NCI-H146 (cell line): ENCODE measurements at places on chromosomes 3 and 15.

DNA sequence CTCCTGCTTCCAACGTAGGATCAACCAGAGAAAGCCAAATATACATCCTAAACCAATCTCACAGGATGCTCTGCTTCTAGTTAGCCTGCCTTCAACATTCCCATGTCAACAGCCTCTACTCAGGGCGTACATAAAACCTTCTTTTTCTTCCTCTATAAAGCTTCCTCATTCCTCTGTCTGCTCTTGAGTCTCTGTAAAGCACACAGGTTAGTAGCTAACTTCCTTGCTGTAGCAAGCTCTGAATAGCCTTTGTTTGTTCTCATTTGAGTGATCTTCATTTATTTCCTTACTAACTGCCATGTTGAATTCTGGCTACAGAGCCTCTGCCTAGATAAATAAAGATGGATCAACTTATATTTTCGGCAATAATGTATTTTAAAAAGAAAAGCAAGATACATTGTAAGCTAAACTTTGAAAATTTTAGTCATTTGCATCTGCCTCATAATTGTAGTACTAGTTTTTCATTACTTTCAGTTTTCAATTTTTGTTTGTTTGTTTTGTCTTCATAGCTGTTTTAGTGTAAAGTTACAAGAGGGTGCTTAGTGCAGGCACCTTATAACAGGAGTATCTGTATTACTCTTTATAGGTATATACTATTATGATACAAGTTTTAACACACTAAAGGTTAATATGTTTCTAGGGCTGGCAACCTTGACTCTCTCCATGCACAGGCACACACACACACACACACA lies 498.2 kb downstream of the PYDC2 start:
- no peak for DNase-seq

- no peak for DNase-seq
These were observed 702.2 kb downstream of the NLGN1 start for GRCh38 chr3:174099724-174100123.

GRCh38 chr15:94047566-94047965 lies 183.8 kb upstream of the MCTP2 start:
- no peak for DNase-seq

DNA sequence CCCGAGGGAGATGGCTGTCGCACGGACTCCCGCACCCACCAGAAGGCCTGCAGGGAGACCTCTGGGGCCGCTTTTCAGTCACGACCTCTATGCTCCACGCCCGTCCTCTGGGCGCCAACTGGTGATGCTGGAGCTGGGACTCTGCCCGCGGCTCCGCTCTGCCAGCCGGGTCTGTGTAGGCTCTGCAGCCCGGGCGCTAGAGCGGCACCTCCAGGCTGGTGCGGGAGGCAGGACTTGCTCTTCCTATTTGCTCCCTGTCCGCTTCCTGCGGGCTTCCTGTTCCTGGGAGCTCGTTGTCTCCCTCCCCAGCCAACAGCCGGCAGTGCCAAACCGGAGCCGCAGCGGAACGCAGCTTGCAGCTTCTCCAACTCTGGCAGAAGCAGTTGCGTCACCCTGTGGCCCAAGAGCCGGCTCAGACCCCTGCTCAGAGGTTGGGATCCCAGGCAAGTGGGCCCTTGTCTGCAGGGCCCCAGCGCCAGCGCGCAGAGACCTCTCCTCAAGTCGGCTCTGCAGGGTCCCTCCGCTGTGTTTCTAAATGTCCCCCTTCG lies 285.9 kb downstream of the XXYLT1 start:
- no peak for DNase-seq

- no peak for DNase-seq
These were observed 58.4 kb downstream of the RPL39L start for GRCh38 chr3:187080799-187081450.

DNA sequence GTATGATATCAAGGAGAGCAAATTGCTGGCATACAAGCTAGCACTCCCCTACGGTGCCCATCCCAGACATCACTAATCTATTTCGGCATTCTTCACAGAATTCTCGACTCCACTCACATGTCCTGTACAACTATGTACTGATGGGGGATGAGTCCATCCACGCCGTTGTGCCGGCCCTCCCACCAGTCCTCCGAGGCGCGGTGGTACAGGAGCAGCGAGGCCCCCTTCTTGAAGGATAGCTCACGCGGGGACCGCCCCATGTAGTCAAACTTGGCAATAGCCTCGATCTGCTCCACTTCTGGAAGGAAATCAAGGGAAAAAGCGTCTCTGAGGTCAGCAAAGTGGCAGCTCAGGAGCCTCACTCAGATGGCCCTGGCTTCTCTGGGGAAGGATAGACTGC lies 31.0 kb upstream of the RAD18 start:
- DNase-seq: no peak

DNA sequence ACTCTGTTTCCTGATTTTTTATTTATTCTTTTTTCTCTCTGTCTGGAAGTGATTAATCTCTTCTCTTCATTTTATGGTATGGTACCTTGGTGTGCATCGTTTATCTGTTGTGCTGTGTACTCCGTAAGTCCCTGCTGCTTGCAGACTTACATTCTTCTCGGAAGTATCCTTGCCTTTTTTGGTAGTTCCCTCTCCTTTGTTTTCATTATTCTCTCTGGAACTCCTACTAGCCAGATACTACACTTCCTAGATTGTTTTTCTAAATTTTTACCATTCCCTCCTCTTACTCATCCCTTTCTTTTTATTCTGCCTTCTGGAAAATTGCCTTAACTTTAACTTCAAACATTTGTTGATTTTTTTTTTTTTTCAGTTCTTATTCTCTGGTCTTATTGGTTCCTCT lies 27.2 kb downstream of the PIK3CA start:
- no peak for DNase-seq

DNA sequence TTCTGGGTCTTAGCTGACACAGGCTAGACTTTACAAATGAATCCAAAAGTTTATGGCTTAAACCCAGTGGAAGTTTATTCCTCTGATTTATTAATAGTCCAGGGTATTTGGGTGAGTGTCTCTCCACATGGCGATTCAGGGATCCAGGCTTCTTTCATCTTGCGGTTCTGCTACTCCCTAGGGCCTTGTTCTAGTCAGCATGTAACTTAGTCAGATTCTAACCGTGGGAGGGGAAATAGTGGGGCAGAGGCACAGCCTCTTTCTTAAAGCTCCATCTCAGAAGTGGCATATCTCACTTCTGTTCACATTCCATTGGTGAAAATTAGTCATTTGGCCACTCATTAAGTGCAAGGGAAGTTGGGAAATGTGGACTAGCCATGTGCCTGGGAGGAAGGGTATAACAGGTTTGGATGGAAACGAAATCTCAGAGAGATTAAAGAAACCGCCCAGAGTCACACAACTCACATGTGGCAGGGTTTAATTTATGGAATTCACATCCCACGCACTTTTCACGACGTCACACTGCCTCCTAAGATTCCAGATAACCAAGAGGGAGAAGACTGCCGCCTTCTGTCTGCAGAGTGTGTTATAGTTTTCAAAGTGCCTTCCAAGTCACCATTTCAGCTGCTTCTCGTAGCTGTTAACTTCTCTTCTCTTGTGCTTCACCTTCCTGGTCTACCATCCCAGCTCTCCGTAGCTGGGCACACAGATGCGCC lies 11.4 kb upstream of the RASGRF1 start:
- DNase-seq: no peak

DNA sequence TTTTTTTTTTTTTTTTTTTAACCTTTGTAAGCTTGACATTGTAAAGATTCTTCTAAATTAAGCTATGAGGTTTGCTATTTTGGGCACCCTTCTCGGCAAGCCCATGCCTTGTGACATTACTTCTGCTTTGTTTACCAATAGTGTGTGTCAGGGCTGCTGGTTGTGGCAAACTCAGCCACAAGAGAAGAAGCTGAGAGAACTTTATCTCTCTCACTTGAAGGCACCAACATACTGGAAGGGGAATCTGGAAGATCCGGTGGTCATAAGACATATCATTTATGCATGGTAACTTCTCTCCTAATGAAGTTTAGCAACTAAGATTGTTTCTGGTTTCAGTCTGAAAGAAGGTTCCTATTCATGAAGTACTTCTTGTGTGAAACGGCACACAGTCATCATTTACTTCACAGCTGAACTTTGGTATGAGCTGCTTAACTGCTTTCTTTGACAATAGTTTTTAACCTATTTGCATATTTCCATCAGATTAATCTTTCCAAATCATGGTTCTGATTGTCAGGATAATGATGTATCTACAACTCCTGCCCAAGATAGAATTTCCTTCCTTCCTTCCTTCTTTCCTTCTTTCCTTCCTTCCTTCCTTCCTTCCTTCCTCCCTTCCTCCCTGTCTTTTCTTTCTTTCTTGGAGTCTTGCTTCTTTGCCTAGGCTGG lies 189.3 kb downstream of the NFKBIZ start:
- no peak for DNase-seq

GRCh38 chr15:85880501-85881190 lies 85.9 kb upstream of the KLHL25 start:
- no peak for DNase-seq

- no peak for DNase-seq
These were observed 138.2 kb upstream of the ZNF385D start for GRCh38 chr3:21889166-21889565.

DNA sequence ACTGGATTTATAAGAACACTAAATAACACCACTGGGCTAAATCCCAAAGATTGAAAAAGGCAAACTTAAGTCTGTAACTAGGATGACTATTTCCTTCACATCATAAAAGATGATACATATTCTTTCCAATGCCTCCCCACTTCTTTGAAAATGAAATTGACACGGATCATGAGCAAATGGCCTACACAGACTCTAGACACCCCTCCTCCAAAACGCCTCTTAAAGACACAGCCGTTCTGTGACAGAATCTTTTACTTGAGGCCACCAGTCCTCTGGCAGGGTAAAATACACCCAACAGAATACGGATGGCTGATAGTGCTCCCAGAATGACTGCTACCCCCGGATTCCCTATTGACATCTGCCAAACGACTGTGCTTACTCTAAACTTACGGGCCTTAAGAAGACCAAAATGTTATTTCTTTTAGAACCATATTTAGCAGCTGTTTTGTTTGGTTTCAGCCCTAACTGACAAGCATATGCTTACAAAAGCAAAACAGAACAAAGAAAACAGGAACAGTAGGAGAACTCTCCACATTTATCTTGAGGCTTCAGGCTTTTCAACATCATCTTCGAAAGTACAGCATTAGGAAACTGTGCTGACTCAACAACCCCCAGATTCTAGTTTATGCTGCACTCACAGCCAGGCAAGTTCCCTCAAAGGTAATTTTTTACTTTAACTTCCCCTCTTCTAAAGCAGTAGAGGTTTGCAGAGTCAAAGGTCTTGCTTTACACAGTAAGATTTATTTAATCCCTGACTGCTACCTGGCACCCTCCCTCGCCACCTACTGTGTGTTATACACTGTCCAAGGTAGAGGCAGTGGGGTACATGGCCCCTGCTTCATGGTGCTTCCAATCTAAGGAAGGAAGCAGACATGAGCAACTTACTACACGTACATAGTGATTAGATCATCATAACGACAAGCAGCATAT lies 84.3 kb downstream of the TNIK start:
- no peak for DNase-seq
